ENCODE measurements at places on chromosomes 5 and 9. TPM values are rescaled to one million over a fixed set of nuclear protein-coding genes. Genes with fewer than 3 reads are reported as not detected.

DNA sequence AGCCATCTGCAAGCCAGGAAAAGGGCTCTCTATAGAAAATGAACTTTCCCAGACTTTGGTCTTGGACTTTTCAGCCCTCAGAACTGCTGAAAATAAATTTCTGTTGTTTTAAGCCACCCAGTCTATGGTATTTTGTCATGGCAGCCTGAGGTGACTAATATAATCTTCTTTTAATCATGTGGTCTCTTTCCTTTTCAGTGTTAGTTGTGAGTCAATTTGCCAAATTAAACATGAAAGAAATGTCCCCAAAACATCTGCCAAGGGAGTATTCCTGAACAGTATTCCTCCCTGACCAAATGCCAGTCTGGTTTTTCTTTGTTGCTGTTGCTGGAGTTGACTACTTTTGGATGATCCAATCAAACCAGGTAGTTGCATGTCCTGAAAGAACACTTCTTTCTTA is 4.7 kb upstream of the YTHDC2 start:
- no peak for ATAC-seq

The N4BP3 gene
- 16.5 TPM for total RNA-seq

DNA sequence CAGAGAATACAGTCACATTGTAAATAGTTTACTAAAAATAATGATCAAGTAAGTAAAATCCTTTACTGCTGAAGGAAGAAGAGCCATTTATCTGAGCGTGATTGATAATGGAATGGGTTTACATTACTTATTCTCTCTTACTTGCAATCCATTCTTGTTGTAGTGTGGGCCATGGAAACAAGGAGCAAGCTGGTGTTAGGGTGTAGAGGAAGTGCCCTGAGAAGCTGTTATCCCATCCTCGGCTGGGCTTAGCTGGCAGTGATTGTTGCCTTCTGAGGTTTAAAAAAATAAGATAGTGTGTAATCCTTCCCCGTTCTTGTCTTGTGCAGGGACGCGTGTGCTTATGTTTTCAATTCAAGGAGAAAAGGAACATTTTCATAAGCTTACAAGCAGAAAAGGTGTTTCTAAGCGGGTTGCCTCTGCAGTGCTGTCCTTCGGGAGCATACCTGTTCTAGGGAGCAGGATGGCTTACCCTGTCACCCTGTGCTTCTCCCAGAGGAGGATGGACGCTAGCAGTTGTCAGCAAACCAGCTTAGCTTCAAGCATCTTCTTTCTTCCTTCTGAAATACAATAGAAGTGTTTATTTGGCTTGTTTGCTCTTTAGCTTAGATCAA is 188.3 kb downstream of the ARHGEF28 start:
- ATAC-seq: no peak

The OBP2B gene
- total RNA-seq: not detected

Data from esophagus mucosa (tissue), 1 donor.